Kasumi-1 (cell line): ENCODE measurements at places on chromosomes 4 and X.
A peak's percentile ranks its signal among the peaks of the same experiment; 100 is the strongest.

GRCh38 chr4:157964463-157964862 is 208.4 kb downstream of the GASK1B start:
- DNase-seq: no peak

DNA sequence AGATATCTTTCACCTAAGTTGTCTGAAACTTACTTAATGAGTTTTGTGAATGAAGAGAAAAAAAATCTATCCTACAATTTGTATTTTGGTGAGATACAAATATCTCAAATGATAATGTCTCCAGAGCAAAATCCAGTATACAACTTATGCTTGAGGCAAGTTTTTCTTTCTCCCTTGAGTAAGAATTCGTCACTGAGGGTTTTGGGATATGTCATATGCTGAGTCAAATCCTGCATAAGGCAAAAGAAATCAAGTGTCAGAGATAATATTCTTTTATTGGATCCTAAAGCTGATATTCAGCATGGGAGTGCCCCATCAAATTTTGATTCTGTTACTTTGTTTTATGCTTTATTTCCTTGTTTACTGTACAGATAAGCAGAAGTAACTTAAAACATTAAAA is 1308.6 kb downstream of the ARAP2 start:
- no peak for DNase-seq

DNA sequence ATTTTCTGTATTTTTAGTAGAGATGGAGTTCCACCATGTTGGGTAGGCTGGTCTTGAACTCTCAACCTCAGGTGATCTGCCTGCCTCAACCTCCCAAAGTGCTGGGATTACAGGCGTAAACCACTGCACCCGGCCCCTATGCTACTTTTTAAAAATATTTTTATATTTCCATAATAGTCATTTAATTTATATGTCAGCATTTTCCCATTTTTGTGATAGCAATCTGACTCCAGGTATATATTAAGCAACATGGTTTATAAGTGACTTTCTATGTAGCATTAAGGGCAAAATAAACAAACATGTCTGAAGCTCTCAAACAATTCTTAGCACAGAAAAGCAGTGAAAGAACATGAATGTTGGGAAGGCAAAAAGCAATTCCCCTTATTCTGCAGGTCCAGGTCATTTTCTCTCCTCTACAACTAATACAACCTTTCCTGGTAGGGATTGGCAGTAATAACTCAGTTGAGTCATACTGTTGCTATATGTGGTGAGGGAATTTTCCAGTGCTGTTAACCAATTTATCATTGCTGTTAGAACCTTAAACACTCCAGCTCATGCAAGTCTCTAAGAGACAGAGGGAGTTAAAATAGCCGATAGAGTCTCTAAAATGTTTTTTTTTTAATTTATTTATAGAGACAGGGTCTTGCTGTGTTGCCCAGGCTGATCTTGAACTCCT is 24.0 kb downstream of the SMIM14 start:
- no peak for DNase-seq

DNA sequence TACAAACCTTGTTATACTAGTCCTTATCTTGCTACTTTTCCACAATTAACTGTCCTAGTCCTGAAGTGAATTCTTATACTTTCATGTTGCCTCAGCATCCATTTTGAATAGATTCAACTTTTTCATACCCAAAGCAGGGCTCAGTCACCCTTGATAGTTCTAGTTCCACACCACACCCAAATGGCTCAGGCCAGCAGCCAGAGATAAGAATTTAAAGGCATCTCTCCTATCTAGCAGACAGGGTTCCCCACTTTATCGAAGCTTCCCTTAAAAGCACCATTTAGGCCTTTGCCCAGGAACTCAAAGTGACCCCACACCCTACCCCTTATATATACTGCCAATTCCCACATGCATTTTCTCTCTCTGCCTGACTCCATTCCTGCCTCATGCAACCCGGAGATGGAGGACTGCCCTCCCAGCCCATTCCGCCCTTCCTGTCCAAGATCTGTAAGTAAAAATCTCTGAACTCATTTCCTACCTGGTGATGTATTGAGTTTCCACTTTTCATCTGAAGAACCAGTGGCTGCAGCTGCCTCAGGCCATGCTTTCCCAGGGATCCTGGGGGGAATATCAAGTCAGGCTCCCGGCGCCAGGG is 63.7 kb upstream of the TXK start:
- no peak for DNase-seq

GRCh38 chrX:130606425-130606824 is 204.6 kb downstream of the RBMX2 start:
- no peak for DNase-seq

DNA sequence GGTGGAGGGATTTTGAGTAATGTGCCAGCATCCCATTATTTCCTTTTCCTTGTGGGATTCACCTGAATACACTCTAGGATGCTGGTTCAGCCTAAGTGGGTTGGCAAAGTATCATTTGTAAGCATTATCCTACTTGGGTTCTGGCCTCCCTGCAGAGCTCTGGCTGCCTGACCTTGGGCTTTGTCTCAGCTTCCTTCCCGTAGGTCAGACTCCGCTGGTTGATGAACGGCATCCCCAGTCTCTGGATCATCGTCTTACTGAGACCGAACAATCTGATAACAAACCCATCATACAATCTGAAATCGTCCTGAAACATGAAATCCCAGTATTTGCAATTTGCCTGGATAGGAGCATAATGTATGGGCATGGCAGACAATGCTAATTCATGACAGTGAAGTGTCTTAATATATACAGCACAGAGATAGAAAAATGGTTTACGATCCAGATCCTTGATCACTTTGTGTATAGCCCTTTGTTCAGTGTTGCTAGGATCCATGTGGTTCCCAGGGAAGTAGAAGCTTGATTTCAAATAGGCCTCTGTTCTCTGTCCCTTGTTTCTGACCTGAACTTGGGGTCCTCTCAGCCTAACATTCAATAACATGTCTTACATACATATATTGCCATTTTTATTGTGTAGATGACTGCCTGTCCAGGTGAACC is 5.5 kb downstream of the MID2 start:
- no peak for DNase-seq

- no peak for DNase-seq
Observed at GRCh38 chrX:71547339-71547738, 14.4 kb downstream of the OGT start.

DNA sequence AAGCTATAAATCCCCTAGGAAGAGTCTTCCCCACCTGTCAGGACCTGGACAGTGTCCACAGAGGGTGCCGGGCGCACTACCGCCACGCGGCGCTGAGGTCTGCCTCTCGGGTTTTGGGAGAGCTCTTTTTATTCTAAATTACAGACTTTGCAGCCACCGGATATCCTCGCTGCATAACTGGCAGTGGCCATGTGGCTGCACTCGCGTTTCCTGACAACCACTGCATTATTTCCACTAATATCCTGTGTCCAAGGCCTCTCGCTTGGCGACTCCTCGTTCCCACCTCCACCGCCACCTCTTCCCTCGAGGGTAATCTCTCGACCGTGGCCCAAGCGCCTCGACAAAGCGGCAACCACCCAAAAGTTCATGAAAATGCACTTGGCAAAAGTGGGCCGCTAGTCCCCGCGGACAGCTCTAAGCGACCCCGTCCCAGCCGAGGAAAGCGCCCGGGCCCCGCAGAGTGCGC is 512 bp upstream of the TMEM131L start:
- peak; percentile 55 for DNase-seq

DNA sequence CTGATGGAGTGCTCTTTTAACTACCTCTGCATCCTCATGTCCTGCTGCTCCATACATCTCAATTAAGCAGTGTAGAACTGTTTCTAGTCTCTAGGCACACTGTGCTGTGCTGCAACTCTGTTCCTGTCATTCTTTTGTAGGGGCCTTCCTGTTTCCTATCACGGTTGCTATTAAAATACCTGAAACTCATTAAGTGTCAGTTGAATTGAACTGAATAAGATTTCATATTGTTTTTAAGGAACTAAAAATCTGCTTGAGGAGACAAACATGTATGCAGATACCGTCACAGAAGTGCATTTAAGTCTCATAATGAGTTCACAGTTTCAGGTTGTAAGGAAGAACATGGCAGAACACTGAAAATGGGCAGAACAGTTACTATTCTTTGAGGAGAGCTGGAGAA is 170.1 kb downstream of the LARP7 start:
- no peak for DNase-seq

- no peak for DNase-seq
Observed at GRCh38 chr4:70627620-70628019, 924 bp upstream of the ENAM start.

DNA sequence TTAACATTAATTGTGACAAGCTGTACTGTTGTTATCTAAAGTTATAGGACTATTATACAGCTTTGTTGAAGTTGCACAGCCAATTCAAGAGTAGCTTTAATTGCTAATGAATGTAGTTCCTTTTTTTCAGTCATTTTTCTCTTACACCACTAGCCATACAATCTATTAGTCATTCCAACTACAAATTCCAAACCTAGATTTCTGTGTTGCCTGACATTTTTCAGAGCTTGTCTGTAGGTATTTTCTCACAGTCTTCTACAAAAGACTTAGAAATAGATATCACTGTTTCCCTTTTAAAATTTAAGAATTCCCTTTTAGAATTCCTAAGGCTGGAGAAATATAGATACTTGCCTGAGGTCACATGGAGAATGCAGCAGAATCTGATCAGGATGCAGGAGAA is 307.0 kb upstream of the HS3ST1 start:
- DNase-seq: no peak

GRCh38 chr4:108155373-108155772 is 13.4 kb downstream of the LEF1 start:
- DNase-seq: no peak

DNA sequence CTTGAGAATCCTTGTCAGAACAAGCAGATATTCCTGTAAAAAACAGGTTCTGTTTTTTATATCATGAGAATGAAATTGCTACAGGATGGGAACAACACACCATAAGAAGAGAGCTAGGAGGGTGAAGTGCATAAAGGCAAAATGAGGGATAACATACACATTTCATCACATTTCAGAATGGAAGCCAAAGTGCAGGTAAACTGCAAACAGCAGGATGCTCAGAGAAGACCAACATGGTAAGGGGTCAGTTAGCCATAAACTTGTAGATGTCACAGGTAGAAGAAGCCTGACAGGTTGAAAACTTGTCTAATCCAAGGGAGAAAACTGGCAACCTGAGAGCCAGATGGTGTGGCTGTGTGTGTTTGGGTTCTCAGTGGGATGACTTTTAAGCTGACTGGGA is 88.9 kb upstream of the FAT1 start:
- DNase-seq: no peak

DNA sequence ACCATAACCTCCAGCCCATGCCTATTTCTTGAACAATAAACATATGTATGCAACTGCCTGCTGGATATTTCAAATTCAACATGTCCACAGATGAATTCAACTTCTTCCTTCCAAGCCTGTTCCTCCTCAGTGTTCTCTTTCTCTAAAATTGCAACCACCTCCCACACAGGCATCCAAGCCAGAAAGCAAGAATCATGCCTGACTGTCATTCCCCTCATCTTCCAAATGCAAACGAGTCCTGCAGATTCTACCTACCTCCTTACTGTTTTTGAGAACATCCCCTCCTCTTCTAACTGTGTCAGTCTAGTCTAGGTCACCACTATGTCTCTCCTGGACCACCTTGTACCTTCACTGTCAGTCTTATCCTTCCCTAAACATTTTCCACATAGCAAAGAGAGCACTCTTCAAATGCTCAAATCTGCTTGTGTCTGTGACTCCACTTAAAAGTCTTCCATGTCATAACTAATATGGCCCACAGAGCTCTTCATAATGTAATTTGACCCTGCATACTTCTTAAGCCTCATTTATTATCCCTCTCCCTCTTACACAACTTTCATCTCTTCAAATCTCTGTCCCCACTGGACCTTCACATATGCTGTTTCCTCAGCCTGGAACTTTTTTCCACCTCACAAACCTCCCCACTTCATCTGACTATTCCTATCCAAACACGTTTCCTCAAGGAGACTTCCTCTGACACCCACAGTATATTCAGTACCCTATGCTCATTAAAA is 25.7 kb downstream of the MAPK10 start:
- DNase-seq: no peak

- no peak for DNase-seq
Observed at GRCh38 chrX:16239211-16239610, 71.9 kb downstream of the MAGEB17 start.

- no peak for DNase-seq
Observed at GRCh38 chr4:52371841-52372240, 287.3 kb downstream of the USP46 start.

DNA sequence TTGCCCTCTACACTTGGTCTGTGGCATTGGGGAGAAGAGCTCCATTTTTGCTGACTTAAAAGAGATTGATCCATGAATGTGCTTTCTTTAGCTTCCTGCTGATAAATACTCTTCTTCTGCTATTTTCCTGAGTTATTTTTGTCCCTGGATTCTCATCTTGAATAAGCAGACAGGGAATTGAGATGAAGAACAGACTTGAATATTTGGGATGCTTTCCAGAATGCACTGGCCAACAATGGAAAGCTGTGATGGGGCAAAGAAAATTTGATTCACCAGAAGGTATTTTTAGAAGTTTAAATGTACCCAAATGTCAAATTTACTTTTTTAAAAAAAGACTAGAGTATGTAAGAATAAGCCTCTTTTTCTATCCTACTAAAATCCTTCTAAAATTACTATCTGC is 309.9 kb upstream of the PPP1R2C start:
- no peak for DNase-seq

- no peak for DNase-seq
Observed at GRCh38 chr4:19735012-19735411, 516.7 kb upstream of the SLIT2 start.

- no peak for DNase-seq
Observed at GRCh38 chr4:56251556-56251955, 135.7 kb downstream of the AASDH start.

DNA sequence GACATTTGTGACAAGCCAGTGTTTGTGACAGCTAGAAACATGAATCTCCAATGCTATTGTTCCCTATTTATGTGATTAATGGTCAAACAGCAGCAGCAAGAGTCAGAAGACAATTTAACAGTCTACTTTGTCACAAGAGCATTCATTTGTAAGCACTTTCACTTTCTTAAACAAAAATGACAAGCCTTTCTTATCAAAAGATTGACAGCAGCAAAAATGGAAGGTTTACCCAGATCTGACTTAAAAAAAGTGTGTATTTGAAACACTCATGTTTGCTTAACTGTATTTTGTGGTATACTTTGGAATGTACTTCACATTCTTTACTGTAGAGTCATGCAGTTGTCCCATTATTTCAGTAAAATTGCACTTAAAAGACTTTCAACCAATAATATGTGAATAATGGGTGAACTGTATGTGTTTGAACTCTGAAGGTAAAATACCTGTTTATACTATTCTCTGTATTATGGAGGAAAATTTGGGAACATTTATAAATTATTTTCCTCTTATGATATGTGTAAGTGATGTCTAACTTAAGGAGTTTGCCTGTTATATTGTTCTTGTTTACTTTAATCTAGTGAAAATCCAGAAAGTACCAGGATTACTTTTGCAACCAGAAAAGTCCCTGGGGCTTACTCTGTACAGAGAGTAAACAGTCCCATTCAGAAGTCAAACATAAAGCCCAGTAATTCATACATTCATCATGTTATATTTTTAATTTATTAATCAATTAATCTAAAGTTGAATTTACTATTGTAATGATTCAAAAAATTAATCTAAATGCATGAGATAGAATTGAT is 314.9 kb upstream of the TRAM1L1 start:
- no peak for DNase-seq

- DNase-seq: no peak
Observed at GRCh38 chr4:188300385-188300784, 161.1 kb downstream of the TRIML1 start.
